ENCODE measurements at places on chromosomes 4 and X. TPM values are rescaled to one million over a fixed set of nuclear protein-coding genes. Genes with fewer than 3 reads are reported as not detected.

GABRQ gene
- total RNA-seq = not detected

HSFX3 gene
- not detected for total RNA-seq

COL25A1 gene
- total RNA-seq = 0.34 TPM

GRCh38 chrX:151754047-151754429, 19.5 kb downstream of the CNGA2 start:
- DNase-seq = no peak
- no peak overlapping the region for H3K4me3 ChIP-seq
- no peak overlapping the region for H3K27ac ChIP-seq
- H3K27me3 ChIP-seq = no peaks in the 10 kb centered on the region
- no peaks in the 10 kb centered on the region for H3K36me3 ChIP-seq

DNA sequence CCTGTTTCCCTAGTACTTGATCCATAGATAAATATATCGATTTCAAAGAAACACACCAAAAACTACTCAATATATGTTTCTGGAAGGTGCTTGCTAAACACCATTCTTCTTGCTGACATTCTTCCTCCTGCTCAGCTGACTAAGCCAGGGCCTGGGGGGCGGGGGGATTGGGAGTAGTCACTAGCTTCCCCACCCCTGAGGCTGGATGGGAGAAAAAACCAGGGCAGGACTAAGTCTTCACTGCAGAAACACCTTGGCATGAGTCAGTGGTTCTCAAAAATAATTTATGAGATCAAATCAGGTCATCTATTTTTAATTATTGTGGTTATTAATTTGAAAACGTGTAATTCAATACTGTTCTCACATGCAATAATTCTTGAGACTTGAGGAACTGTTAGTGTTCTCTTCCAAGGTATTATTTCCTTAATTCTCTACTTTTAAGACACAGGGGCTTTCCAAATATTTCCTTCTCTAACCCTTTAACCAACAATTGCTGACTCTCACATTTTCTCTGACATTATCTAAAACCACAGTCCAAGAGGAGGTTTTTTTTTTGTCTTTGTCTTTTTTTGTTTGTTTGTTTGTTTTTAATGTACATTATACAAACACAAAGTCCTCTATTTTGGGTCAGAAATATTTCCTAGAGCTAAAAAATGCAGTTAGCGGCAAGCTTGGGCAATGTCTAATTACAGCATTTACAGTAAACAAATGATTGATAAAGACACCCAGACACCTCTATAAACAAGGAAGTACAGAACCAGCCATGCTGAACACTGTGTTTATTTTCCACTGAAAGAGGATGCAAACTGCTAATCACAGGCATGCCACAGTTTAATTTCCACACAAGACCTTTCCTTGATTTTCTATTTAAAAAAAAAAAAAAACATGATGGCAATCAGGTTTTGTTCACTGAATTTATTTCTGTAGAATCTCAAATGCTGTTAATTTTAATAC, 120.3 kb upstream of the USP9X start:
- peaks cover 5% of the 10 kb centered on the region for H3K4me1 ChIP-seq
- no peak for DNase-seq
- H3K27ac ChIP-seq = peak overlapping the region; percentile 25
- H3K27me3 ChIP-seq = no peaks in the 10 kb centered on the region

DNA sequence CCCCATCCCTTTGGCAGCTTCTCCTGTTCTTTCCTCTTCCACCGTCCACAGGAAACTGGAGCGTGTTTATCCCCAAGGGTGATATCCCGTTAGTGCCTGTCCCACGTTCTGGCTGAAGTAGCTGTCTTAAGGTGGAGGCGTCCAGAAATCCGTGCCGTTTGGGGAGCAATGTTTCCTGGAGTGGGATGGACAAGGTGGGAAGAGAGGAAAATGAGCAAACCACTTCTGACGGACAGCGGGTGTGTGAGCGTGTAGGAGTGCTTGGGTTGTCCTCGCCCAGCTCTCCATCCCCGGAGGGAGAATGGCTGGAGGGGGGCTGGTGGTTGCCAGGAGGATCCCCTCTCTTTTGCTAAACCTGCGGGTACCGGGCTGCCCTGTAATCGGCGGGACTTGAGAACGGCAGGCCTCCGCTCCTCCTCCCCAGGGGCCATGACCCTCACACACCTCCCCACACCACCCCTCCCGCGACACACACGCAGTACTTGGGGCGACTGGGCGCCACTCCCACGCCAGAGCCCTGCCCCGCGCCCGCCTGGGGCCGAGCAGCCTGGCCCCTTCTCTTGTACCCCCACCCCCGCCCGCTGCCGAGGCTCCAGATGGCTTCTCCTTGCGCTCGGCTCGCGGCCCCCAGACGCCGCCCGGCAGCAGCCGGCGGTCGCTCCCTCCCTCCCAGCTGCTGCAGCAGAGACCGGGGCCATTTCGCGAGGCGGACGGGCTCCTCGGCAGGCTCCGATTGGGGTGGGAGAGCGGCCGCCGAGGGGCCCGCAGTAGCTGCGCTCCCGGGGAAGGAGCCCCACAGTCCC, 13.9 kb upstream of the PRDM8 start:
- no peak for DNase-seq
- H3K27me3 ChIP-seq = peaks cover 23% of the 10 kb centered on the region
- no peaks in the 10 kb centered on the region for H3K36me3 ChIP-seq
- peak overlapping the region; percentile 42 for H3K4me3 ChIP-seq

DNA sequence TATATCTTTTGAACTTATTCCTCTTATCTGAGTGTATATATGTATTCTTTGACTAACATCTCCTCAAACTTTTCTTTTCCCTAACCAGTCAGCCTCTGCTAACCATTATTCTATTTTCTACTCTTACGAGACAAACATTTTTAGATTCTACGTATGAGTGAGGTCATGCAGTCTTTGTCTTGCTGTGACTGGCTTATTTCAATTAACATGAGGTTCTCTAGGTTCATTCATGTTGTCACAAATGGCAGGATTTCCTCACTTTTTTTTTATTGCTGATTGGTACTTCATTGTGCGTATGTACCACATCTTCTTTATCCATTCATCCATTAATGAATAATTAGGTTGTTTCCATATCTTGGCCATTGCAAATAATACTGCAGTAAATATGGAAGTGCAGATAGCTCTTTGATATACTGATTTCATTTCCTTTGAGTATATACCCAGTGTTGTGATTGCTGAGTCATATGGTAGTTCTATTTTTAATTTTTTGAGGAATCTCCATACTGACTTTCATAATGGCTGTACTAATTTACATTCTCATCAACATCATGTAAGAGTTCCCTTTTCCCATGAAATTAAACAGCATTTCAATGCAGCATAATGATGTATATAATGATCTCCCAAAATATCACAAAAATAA, 80.1 kb downstream of the HS3ST1 start:
- DNase-seq = no peak
- no peak overlapping the region for H3K4me3 ChIP-seq
- H3K36me3 ChIP-seq = no peaks in the 10 kb centered on the region
- H3K27me3 ChIP-seq = no peaks in the 10 kb centered on the region

GRCh38 chrX:35357656-35358055, 415.1 kb downstream of the FAM47B start:
- no peaks in the 10 kb centered on the region for H3K36me3 ChIP-seq
- no peaks in the 10 kb centered on the region for H3K4me1 ChIP-seq
- H3K27me3 ChIP-seq = no peaks in the 10 kb centered on the region
- no peak overlapping the region for H3K4me3 ChIP-seq
- DNase-seq = no peak

DNA sequence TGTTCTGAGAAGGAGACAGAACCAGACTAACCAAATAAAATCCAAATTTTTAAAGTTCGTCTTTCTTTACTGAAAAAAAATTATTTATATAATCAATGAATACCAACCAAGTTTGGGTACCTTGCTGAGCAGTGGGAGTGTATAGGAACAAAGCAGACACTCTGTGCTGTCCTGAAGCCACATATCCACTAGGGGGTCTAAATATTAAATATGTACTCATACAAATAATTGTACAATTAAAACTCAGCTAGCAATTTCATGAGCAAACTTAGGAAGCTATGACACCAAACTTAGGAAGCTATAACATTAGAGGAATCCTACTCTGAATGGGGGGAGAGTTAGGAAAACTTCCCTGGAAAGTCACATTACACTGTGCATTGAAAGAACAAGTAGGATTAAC, 582.0 kb upstream of the EPHA5 start:
- no peak overlapping the region for H3K4me3 ChIP-seq
- no peaks in the 10 kb centered on the region for H3K27me3 ChIP-seq
- H3K27ac ChIP-seq = no peak overlapping the region
- no peak for DNase-seq

- H3K27me3 ChIP-seq = no peaks in the 10 kb centered on the region
- no peak overlapping the region for H3K27ac ChIP-seq
- H3K4me1 ChIP-seq = no peaks in the 10 kb centered on the region
- no peaks in the 10 kb centered on the region for H3K36me3 ChIP-seq
These were observed 2349.0 kb upstream of the TENM3 start for GRCh38 chr4:179894066-179894778.

- H3K36me3 ChIP-seq = no peaks in the 10 kb centered on the region
- H3K27ac ChIP-seq = no peak overlapping the region
- no peaks in the 10 kb centered on the region for H3K4me1 ChIP-seq
- no peaks in the 10 kb centered on the region for H3K27me3 ChIP-seq
- no peak for DNase-seq
- no peak overlapping the region for H3K4me3 ChIP-seq
These were observed 173.1 kb upstream of the USP9X start for GRCh38 chrX:40912166-40912565.

DNA sequence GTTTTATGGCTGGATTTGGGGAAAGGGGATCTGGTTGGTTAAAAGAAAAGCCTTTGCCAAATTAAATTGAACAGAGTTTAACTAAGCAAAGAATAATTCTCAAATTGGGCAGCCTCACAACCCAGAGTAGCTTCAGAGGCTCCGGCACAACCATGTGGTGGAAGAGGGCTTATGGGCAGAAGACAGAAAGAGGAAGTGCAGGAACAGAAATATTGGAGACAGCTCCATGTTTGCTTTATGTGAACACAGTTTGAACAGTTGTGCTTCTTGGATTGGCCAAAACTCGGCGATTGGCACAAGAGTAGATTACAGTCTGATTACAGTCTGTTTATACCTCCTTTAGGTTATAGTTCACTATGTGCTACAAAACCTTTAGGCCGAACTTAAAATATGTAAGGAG, 562.7 kb downstream of the TRIML1 start:
- H3K27me3 ChIP-seq = no peaks in the 10 kb centered on the region
- no peak overlapping the region for H3K27ac ChIP-seq
- no peak for DNase-seq
- no peaks in the 10 kb centered on the region for H3K36me3 ChIP-seq

GRCh38 chr4:26574563-26574962, 9.3 kb upstream of the TBC1D19 start:
- no peaks in the 10 kb centered on the region for H3K36me3 ChIP-seq
- no peak overlapping the region for H3K4me3 ChIP-seq
- no peak overlapping the region for H3K27ac ChIP-seq
- no peak for DNase-seq
- no peaks in the 10 kb centered on the region for H3K4me1 ChIP-seq
- H3K27me3 ChIP-seq = no peaks in the 10 kb centered on the region

Measured in upper lobe of left lung (tissue), 6 donors.